HT-29 (cell line): ENCODE measurements at places on chromosomes 12 and 14. TPM values are rescaled to one million over a fixed set of nuclear protein-coding genes. Genes with fewer than 3 reads are reported as not detected.

DNA sequence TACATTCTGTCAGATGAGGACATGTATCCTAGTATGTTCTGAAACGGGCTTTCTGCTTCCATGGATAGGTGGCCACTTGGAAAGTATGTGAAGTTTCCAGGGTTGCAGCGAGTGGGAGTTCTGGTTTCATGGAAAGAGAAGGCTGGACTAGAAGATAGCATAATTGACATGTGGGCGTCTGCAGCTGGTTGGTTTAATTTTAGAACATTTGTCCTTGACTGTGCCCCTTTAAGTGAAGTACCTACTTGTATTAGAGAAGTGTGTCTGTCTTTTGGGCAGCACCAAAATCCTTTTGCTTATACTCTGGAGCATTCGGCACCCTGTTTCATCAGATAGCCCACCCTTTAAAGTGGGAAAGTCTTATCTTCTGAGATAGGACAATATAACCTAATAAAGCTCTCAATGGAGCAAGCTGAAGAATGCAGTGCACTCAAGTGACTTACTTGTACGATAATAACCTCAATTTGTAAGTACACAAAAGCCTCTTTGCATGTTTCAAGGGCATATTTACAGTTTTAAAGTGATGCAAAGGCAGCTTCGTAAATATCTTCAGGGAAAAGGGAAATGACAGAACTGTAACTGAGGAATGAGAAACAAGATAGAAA lies 35.2 kb downstream of the NTN4 start:
- no peak for DNase-seq

GRCh38 chr14:22418631-22419030 lies 170.4 kb downstream of the DAD1 start:
- DNase-seq = no peak

- DNase-seq = no peak
Observed at GRCh38 chr14:45270031-45270430, 17.0 kb upstream of the MIS18BP1 start.

GRCh38 chr14:38505973-38506249 lies 250.0 kb upstream of the CLEC14A start:
- no peak for DNase-seq

- DNase-seq = no peak
Observed at GRCh38 chr14:51457843-51458562, 193.7 kb upstream of the FRMD6 start.

DNA sequence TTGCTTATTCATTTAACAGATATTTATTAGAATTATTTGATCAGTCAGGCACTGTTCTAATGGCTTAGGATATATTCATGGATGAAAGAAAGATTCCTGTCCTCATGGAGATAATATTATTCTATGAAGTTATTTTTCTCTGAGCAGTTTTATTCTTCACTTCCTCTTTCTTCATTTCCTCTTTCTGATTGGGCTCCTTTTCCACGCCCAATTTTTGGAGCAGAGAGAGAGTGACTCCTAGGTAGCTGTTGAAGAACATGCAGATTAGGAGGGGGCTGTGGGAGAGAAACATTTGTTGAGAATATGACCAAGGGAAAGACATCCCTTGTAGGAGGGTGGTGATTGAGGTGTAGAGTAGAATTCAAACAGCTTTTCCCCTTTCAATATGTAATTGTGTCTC lies 6.0 kb upstream of the YARS2 start:
- DNase-seq = no peak

GRCh38 chr12:72273851-72274351 lies 1.7 kb downstream of the TRHDE start:
- no peak for DNase-seq

DNA sequence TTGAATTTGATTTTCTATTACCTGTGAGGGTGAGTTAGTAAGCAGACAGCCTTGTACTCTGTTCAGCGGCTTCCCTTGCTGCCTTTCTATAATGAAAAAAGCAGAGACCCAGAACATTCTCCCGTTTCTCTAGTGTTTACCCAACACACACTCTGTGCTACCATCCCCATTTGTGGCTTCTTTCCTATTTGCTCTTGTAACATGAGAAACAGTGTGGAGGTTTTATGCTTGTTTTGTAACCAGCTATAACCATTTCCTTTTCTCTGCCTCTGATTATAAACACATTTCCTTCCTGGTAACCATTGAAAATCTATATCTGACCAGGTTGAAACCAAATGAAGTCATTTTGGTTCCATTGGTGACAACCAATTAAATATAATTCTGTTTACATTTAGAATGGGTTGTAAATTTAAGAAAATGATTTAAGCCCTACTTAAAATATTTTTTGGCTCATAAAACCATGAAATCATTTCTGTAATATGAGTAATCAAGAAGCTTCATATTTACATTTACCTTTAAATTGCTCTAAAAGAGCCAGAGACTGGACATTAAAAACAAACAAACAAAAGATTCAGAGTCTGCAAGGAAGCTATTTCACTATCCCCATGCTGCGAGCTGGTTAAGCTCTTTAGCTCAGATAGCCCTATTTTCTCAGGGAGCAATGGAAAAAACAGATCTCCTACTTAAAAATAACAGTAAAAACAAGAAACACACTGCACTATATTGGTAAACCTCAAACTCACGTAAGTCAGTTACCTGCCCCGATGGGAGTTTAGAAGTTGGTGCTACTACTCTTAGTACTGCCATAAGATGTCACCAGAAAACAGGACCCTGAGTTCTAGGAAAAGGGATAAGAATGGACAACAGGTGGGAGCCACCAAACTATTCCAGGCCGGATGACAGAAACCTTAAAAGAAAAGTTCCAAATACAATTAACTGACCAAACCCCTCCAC lies 206.5 kb upstream of the EEA1 start:
- DNase-seq = peak; percentile 78

- DNase-seq = no peak
Observed at GRCh38 chr12:79558924-79559469, 131.8 kb downstream of the PAWR start.

DNA sequence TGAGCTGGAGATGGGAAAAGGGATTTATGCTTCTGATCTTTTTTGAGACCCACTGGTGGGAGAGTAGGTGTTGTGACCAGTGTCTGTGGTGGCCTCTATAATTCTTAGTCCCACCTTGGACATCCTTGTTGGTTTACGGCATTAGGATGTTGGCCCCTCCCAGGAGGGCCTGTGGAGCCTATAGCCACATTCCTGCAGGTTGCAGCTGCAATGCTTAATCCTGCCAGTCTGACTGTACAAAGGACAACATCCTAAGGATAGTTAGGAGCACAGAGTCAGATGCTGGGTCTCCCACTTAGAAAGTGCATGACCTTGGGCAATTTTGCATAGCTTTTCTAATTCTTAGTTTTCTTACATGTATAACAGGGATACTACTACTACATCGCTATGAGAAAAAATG lies 150.9 kb upstream of the SLC38A2 start:
- peak; percentile 4 for DNase-seq

DNA sequence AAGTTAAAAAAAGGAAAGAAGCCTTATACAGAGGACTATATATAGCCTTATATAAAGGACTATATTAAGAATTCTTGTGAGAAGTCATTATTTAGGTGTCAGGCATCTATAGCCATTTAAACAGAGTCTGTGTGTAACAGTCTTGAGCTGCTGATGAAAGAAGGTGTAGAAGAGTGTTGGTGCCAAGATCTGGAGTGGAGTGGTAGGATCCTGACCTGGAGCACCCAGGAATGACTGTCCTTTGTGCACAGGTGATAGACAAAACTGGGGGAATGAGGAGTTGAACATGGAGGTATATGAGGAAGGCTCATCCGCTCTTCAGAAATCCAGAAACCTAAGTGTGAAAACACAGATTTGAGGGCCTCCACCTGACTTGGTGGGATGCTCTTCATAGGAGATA lies 747.3 kb downstream of the NRXN3 start:
- DNase-seq = no peak

DNA sequence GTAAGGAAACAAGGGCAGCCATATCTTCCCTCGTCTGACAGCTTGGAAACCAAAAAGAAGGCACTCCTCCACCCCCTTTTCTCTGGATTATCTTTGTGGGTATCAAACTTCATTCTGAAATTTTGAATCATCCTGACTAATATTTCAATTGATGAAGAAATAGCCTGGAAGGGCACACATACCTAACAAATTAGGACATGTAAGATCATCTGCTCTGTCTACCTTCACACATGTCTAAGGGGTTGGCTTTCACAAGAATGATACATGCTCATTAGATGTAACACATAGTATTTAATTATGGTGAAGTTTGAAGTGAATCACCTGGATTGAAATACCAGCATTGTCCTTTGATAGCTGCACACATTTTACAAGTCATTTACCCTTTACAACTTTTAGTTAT lies 348.1 kb upstream of the RPL10L start:
- DNase-seq = no peak

DNA sequence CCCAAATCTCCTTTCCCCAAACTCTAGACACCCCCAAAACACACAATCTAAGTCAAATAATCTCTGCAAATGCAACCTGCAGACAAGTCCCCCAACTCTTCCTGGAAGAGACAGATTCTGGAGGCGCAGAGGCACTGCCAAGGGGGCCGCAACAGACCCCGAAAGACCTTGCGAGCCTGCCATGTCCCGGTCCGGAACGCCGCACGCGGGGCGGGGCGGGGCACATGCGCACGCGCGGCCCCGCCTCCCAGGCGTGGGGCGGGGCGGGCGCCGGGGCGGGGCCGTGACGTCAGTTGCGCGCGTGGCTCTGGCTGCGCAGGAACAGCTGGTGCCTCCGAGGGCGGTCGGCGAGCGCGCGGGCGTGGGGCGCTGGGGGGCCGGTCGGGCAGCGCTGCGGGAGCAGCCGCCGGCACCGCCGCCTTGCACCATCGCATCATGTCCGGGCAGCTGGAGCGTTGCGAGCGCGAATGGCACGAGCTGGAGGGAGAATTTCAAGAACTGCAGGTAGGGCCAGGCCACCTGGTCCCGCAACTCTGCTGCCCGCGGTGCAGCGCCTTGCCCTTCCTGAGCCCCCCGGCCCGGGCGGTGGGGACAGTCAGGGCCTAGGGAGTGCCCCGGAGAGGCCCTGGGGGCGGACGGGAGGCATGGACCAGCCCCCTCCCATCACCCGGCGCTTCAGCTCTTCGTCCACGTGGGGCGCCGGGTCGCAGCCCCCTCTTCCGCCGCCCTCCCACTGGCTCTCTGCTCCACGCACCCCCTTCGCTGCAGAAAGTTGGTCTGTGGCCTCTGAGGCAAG lies at the start of gene TMEM120B:
TMEM120B (plus strand) TSS at position 292 of the 796 bp plus-strand sequence; CDS start at position 436, 144 bp downstream.
- DNase-seq = peak; percentile 60

GRCh38 chr12:112239881-112240280 lies 114.5 kb downstream of the TRAFD1 start:
- DNase-seq = no peak

- DNase-seq = no peak
Observed at GRCh38 chr12:105725054-105725453, 394.6 kb downstream of the C12orf75 start.

DNA sequence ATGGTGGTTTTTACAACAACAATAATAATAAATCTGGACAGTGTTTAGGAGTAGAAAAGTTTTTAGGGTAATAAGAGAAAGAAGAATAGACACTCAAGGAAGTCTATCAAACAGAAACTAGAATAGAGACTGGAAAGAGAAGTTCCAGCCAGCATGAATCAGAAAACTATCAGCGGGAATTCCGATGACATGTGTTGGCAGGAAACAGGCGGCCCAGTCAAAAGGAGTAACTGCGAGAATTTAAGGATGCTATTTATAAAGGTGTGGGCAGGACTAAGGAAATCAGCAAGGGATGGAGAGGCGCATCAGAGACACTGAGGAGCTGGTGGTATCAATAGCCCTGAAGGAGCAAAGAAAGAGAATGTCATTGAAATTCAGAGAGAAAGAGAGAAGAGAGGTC lies 89.9 kb downstream of the TBX5 start:
- no peak for DNase-seq

Gene C14orf132
- total RNA-seq = not detected in 2 replicates

Gene OVCH1
- not detected in 2 replicates for total RNA-seq

Gene RAD51AP1
- total RNA-seq = 14.7 and 16.2 TPM in 2 replicates

Gene IL22
- not detected in 2 replicates for total RNA-seq

Gene PABPN1
- 63.4 and 72.1 TPM in 2 replicates for total RNA-seq

Gene FANCM
- total RNA-seq = 4.4 and 4.5 TPM in 2 replicates

Gene LBHD2
- not detected in 2 replicates for total RNA-seq

Gene CIDEB
- total RNA-seq = 0.31 and 2.3 TPM in 2 replicates

Gene KIF26A
- total RNA-seq = not detected in 2 replicates

Gene AKAP3
- total RNA-seq = 0.10 TPM in 1 of 2 replicates, not detected in the other

Gene GLIPR1L1
- total RNA-seq = not detected in 2 replicates

Gene IFNG-AS1
- not detected in 2 replicates for total RNA-seq
